AG08395 (cell line): ENCODE measurements at places on chromosomes 3 and 15.
A peak's percentile ranks its signal among the peaks of the same experiment; 100 is the strongest.

DNA sequence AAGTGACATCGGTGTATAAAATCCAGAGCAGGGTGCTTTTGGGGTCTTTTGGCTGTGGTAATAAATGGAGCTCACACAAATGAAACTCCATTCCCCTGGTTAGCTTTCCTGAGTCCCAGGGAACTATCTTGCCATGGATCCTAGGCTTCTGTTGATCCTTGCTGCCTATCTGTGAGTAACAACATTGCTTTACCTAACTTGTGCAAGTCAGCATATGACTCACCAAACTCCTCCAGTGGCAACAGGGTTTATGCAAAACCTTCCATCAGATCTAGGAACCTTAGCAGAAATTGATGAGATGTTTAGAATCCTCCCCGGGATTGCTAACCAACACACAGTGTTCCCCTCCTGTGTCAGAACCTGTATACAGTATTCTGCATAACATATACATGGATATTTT lies 105.4 kb downstream of the SCAPER start:
- DNase-seq: peak; percentile 55

DNA sequence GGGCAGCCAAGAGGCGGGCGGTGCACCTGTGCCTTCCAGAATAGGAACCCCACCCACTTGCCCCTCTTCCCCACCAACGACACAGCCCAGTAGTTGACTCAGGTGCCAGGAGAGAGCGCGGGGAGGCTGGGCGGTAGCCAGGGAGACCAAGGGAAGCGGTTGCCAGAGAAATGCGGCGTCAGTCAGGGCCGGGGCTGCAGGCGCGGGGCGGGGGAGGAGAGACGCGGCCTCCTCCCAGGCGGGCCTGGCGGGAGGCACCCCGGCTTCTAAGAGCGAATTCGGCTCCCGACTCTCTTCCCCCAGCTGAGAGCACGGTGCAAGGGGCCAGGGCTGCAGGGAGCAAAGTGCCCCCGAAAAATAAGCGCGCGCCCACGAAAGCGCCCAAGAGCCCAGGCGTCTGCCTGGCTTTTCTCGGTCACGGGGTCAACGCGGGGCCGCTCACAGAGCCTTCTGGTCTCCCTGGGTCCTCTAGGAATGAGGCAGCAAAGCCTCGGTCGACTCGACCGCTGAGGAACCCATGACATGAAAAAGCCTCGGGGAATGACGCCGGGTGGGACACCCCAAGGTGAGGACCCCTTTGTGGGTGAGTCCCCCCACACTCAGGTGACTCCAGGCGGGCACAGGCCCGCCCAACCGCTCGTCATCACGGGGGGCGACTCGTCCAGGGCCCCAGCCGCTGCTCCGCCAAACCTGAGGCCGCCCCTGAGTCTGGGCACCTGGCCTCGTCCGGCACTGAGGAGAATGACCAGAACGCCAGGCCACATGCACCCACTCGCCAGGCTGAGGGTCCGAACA lies 716 bp downstream of the CPEB1 start:
- DNase-seq: no peak

DNA sequence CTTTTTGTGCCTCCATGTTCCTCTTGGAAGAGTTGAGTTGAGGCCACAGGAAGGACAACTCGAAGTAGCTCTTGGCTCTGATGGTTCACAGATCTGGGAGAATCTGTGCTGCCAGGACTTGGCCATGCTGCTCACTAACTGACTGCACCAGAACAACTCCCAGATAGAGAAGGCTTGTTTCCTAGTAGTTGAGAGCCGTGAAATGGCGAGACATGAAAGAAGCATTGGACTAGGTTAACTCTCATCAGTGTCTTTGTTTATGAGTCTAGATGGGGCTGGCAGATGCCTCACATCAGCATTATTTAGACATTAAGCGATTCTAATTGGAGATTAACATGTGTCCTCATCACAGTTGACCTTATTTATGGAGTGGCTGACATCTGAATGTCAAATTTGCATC lies 92.9 kb upstream of the AGBL1 start:
- DNase-seq: no peak

DNA sequence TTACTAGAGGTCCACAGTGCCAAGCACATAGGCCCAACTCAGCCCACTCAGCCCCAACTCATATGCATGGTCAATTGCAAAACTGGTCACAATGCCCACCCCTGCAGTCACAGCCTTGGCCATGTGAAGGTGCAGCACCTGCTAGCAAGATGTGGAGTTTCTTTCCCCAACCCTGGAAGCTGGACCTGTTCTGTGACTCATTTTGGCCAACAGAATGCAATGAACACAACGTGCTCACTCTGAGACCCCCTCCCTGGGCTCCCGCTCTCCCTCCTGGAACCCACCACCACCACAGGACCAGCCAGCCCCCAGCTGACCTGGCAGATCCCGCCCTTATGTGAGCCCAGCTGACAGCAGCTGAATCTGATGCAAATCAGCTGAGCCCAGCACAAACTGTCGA lies 34.4 kb downstream of the ALDH1L1 start:
- DNase-seq: no peak
